Testis (tissue), 5 donors: ENCODE measurements at places on chromosomes 11 and 22. TPM values are rescaled to one million over a fixed set of nuclear protein-coding genes. Genes with fewer than 3 reads are reported as not detected.

GRCh38 chr11:68506908-68507307 lies 46.4 kb downstream of the PPP6R3 start:
- no peak overlapping the region for H3K4me3 ChIP-seq
- H3K4me1 ChIP-seq, result peaks cover 26% of the 10 kb centered on the region
- H3K27ac ChIP-seq, result no peak overlapping the region
- H3K27me3 ChIP-seq, result no peaks in the 10 kb centered on the region
- no peaks in the 10 kb centered on the region for H3K36me3 ChIP-seq
- DNase-seq, result no peak

GSTT4 gene
- 7.6 TPM for total RNA-seq

GRCh38 chr22:29344137-29344536 lies 28.6 kb upstream of the RASL10A start:
- no peaks in the 10 kb centered on the region for H3K27me3 ChIP-seq
- no peak overlapping the region for H3K27ac ChIP-seq
- no peak for DNase-seq
- no peaks in the 10 kb centered on the region for H3K36me3 ChIP-seq

- no peak overlapping the region for H3K4me3 ChIP-seq
- H3K27me3 ChIP-seq, result no peaks in the 10 kb centered on the region
- H3K27ac ChIP-seq, result no peak overlapping the region
- no peak for DNase-seq
- no peaks in the 10 kb centered on the region for H3K36me3 ChIP-seq
These were observed 89.9 kb upstream of the AMOTL1 start for GRCh38 chr11:94678236-94678635.

GRCh38 chr22:38657045-38657909 lies 839 bp downstream of the CBY1 start:
- peaks cover 4% of the 10 kb centered on the region for H3K4me1 ChIP-seq
- H3K36me3 ChIP-seq, result no peaks in the 10 kb centered on the region
- peak overlapping the region; percentile 83 for H3K4me3 ChIP-seq

DNA sequence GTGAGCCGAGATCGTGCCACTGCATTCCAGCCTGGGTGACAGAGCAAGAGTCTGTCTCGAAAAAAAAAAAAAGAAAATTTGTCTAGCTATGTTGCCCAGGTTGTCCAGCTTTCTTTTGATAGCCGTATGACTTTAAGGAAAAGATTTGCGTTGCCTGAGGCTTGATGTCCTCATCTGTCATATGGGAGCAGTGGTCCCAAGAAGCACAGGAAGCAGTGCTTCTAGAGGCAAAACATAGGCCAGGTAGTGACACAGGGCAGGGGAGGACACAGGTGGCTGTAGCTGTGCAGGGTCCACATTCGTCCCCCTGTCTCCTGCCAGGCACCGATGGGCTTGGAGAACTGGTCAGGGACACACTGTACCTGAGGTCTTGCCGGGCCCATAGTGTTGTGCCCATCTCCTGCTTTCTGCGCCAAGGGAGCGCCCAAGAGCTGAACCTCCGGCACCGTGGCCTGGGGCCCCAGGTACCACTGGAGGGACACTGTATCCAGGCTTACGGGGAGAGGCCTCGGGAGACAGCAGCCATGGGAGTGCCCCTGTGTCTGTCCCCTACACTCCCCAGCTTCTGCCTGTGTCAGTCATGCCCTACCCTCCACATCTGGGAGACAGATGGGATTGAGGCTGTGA lies 1.4 kb downstream of the LRRC74B start:
- H3K36me3 ChIP-seq, result no peaks in the 10 kb centered on the region
- H3K27me3 ChIP-seq, result no peaks in the 10 kb centered on the region
- DNase-seq, result no peak
- peaks cover 19% of the 10 kb centered on the region for H3K4me1 ChIP-seq
- H3K4me3 ChIP-seq, result no peak overlapping the region

DNA sequence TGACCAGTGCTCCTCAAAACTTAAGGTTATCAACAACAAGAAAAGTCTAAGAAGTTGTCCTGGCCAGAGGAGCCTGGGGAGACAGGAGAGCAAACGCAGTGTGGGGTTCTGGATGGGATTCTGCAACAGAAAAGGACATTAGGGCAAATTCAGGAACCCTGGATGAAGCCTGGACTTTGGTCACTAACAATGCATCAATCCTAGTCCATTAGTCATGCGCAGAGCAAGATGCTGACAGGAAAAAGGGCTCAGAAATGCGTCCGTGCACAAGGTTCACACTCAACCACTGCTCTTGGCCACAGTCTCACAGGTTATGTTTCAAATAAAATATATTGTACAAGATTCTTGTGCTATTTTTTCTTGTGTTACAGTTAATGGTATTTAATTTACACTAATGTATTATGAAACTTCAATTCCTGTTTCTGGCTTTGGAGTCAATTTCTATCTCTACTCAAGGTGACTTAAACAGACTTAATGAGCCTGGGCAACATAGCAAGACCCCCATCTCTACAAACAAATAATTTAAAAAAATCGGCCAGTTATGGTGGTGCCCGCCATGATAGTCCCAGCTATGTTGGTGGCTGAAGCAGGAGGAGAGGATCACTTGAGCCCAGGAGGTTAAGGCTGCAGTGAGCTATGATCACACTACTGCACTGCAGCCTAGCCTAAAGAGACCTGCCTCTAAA lies 13.6 kb downstream of the GNB1L start:
- no peaks in the 10 kb centered on the region for H3K36me3 ChIP-seq
- no peak overlapping the region for H3K4me3 ChIP-seq
- DNase-seq, result no peak
- no peaks in the 10 kb centered on the region for H3K27me3 ChIP-seq
- H3K27ac ChIP-seq, result no peak overlapping the region
- H3K4me1 ChIP-seq, result no peaks in the 10 kb centered on the region

GALR3 gene
- 0.81 TPM for total RNA-seq

DNA sequence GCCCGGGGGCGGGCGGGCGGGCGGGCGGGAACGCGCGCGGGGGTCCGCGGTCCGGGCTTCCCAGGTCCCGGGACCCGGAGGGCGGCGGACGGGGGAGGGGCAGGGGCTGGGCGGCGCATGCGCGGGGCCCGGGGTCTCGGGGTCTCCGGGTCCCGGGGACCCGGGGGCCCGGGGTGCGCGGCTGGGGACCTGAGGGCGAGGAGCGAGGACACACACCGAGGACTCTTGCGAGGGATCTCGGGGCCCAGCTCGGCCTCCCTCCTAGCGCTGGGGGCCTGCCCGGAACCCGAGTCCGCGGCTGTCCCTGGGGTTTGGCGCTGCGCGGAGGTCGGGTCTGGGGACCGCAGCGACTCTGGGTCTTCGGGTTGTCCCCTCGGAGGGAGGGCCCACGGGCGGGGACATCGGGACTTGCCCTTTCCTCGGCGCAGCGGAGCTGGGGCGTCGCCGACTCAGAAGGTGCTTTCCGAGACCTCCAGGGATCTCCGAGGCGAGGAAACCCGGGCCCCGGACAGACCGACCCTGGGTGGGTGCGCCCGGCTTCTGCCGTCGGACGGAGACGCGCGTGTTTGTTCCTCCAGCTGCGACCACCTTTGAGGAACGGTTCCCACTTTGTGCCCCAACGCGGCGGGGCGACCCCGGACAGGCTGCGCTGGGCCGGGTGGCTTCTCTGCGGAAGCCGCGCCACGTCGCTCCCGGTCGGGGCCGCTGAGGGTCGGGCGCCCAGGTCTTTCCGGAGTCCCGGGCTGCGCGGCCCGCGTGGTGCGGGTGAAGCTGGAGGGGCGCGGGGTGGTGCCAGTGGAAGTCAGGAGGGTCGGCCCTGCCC lies 540 bp downstream of the PPARA start:
- DNase-seq, result peak; percentile 34
- no peaks in the 10 kb centered on the region for H3K36me3 ChIP-seq
- H3K27me3 ChIP-seq, result no peaks in the 10 kb centered on the region
- H3K4me3 ChIP-seq, result peak overlapping the region; percentile 80
- H3K4me1 ChIP-seq, result peaks cover 13% of the 10 kb centered on the region

DNA sequence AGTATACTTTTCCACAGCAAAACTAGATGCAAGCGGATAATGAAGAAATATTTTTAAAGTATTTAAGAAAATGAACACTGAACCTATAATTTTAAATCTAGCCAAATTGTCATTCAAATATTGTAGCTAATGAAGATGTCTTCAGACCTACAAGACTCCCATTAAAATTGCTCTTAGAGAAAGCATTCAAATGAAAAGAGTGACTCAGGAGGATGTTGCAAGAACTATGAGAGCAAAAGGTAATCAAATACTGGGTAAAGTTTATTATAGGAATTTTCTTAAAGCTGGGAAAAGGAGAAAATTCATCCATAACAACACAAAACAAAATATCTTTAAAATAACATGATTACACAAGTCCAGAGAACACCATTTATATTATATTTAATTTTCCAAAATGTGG lies 5.4 kb upstream of the POU2AF1 start:
- H3K4me1 ChIP-seq, result no peaks in the 10 kb centered on the region
- H3K27ac ChIP-seq, result no peak overlapping the region
- H3K36me3 ChIP-seq, result no peaks in the 10 kb centered on the region

- peak; percentile 54 for DNase-seq
These were observed 295.1 kb upstream of the PLET1 start for GRCh38 chr11:112555491-112556364.

MYO7A gene
- total RNA-seq, result 161 TPM

DNA sequence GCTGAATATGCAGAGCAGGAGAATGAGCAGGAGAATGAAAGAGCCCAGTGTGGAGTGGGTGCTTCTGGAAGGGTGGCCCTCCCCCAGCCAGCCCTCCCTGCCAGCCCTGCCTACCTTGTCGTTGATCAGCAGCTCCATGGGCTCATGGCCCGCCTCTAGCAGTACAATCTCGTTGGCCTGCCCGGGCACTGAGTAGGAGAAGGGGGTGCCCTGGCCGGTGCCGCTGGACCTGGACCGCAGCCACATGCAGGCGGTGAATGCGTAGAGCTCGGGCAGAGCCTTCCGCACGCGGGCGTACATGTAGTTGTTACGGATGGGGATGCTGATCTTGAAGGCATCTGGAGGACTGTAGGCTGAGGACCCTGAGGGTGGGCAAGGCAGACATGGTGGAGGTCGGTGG lies 17.4 kb downstream of the NPTXR start:
- H3K4me3 ChIP-seq, result no peak overlapping the region
- H3K36me3 ChIP-seq, result no peaks in the 10 kb centered on the region
- no peak overlapping the region for H3K27ac ChIP-seq
- H3K27me3 ChIP-seq, result no peaks in the 10 kb centered on the region
- DNase-seq, result no peak
- H3K4me1 ChIP-seq, result no peaks in the 10 kb centered on the region

DTX4 gene
- total RNA-seq, result 4.5 TPM

MS4A15 gene
- 0.31 TPM for total RNA-seq

- no peaks in the 10 kb centered on the region for H3K36me3 ChIP-seq
- peak; percentile 62 for DNase-seq
- H3K27ac ChIP-seq, result peak within 1 kb of the TSS; percentile 32
- no peaks in the 10 kb centered on the region for H3K27me3 ChIP-seq
- peak within 1 kb of the TSS; percentile 61 for H3K4me3 ChIP-seq
These were observed at the start of gene SYTL2 for GRCh38 chr11:85810871-85811611. TSS of gene SYTL2 (minus strand) at chr11:85811141. CDS start at chr11:85757725, 53,416 bp downstream.

ST13 gene
- total RNA-seq, result 149 TPM

C11orf86 gene
- total RNA-seq, result not detected

DNA sequence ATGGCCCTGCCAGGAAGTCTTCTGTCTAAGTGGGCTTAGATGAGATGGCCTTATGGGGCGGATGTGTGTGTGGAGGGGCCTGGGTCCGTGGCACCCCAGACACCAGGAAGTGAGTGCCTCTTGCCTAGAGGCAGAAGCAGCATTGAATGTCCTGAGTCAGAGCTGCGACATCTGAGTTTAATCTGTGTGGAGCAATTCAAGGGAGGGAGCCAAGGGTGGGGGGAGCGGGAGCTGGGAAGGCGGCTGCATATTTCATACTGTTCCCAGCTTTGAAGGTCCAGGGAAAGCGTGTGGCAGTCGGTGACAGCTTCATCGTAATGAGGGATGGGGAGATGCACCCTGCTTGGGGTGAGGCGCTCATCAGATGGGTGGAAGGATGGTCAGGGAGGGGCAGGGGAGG lies 73.5 kb upstream of the THY1 start:
- H3K36me3 ChIP-seq, result no peaks in the 10 kb centered on the region
- H3K27ac ChIP-seq, result no peak overlapping the region
- DNase-seq, result no peak

DNA sequence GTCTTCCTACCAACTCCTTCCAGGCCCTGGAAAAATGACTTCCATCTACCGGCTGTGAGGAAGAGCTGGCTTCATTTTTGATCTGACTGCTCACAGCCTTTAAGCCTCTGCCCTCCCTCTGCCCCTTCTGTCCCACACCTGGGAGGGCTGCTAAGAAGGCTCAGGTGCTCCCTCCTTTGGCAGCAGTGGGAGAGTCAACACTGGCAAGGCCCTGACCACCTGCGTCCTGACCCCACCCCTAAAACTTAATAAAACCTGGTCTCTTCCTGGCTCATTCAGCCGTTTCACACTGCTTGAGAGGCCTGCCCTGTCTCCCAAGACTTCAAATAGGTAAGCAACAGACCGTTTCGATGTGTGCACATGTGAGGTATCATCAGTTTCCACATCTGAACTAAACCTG lies 52.1 kb upstream of the NFRKB start:
- H3K4me1 ChIP-seq, result peaks cover 6% of the 10 kb centered on the region
- no peak overlapping the region for H3K4me3 ChIP-seq
- no peaks in the 10 kb centered on the region for H3K36me3 ChIP-seq
- no peak overlapping the region for H3K27ac ChIP-seq

GNG3 gene
- 4.5 TPM for total RNA-seq

DNA sequence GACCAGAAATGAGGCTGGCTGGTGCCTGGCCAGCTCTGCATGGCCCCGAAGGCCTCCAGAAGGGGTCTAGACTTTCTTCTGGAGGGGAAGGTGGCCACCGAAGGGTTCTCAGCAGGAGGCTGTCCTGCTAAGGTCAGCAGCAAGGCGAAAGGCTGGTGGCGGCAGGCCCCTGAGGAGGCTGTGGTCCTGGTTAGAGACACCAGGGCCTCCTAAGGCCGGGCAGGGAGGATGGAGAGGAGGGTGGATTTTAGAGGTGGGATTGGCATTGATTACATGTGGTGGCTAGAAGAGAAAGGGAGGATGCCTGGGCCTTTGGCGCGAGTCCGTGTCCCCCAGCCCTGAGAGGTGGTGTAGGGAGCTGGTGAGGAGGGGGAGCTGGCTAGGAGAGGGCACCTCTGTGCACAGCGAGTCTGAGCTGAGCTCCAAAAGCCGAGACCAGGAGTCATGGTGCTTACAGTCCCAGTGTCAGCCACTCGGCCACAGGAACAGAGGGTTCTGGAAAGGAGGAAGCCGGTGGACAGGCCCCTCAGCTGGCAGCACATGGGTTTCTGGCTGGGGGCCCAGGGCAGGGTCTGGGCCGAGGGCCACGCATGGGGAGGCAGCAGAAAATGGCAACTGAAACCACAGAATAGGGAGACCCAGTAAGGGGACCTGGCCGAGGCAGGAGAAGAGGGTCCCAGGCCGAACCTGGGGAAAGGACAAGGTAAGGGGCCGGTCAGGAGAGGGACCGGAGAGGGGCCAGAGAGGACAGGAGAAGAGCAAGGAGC lies 2.5 kb downstream of the FERMT3 start:
- H3K27me3 ChIP-seq, result no peaks in the 10 kb centered on the region
- H3K4me3 ChIP-seq, result no peak overlapping the region
- no peak for DNase-seq
- H3K27ac ChIP-seq, result no peak overlapping the region
- no peaks in the 10 kb centered on the region for H3K36me3 ChIP-seq
- peaks cover 9% of the 10 kb centered on the region for H3K4me1 ChIP-seq

- H3K4me1 ChIP-seq, result no peaks in the 10 kb centered on the region
- no peaks in the 10 kb centered on the region for H3K27me3 ChIP-seq
- no peaks in the 10 kb centered on the region for H3K36me3 ChIP-seq
- no peak overlapping the region for H3K27ac ChIP-seq
These were observed 37.2 kb downstream of the OR2AG2 start for GRCh38 chr11:6734616-6735015.

MUC6 gene
- total RNA-seq, result 0.19 TPM

GRCh38 chr11:44014968-44015623 lies 32.7 kb upstream of the ACCSL start:
- H3K27ac ChIP-seq, result peak overlapping the region; percentile 39
- no peak overlapping the region for H3K4me3 ChIP-seq
- no peaks in the 10 kb centered on the region for H3K36me3 ChIP-seq
- H3K27me3 ChIP-seq, result no peaks in the 10 kb centered on the region
- H3K4me1 ChIP-seq, result peaks cover 18% of the 10 kb centered on the region
